ENCODE measurements at places on chromosomes 1 and 21.

GRCh38 chr1:186240436-186240835 lies 134.6 kb downstream of the TPR start:
- no peak for DNase-seq

- no peak for DNase-seq
Observed at GRCh38 chr21:41445465-41445862, 19.4 kb downstream of the MX1 start.

DNA sequence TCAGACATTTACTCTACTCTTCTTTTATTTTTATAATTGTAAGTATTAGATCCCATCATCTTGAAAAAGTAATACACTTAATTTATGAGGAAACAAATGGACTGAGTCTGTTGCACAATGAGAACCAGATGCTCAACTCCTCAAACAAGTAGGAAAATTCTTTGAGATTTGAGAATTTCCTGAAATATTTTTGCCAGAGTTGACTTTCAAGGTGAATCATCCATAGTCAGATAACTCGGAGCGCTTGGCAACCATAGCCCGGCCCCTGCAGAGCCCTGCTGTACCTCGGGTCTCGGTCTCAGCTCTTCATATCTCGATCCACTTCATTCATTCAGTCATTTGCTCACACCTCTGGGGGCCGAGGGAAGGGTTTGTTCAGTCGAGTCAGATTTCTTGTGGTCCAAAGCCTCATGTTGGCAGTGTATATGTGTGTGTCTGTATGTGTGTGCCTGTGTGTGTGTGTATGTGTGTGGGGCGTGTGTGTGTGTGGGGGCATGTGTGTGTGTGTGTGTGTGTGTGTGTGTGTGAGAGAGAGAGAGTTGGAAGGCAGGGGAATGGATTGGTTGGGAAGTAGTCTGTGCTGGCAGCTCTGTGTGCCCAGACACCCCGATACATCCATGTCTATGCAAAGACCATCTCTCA lies 18.1 kb upstream of the PCP4 start:
- DNase-seq = no peak

- DNase-seq = peak; percentile 61
Observed at GRCh38 chr21:32653326-32653901, 41.2 kb upstream of the CFAP298 start.

Measured in Kasumi-1 (cell line).